ENCODE measurements at places on chromosomes 11 and 22.
A peak's percentile ranks its signal among the peaks of the same experiment; 100 is the strongest.

DNA sequence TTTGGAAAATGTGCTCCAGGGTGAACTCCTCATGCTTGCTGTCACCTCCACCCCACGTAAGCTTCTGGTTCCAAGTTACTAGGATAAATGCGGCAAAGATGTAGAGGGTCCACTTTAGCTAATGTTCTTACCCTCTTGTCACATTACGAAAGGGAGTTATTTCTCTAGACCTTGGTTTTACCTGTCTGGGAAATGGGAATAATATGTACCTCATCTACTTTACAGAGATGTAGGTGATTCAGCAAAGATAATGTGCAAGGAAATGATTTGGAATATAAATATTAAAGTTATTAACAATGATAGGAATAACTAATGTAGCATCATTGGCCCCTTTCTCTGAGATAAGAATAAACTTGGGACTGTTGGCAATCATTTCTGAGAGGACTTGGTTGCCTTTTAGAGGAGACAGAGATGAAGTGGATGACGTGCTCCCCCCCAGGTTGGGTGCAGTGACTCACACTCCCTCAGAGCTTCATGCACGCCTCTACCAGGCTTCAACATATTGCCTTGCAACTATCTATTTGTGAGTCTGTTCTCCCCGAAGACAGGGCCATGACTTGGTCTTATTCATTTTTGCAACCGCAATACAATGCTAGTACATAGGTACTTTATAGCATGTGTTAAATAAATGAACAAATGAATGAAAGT, 97.1 kb downstream of the ME3 start:
- DNase-seq = peak; percentile 45

DNA sequence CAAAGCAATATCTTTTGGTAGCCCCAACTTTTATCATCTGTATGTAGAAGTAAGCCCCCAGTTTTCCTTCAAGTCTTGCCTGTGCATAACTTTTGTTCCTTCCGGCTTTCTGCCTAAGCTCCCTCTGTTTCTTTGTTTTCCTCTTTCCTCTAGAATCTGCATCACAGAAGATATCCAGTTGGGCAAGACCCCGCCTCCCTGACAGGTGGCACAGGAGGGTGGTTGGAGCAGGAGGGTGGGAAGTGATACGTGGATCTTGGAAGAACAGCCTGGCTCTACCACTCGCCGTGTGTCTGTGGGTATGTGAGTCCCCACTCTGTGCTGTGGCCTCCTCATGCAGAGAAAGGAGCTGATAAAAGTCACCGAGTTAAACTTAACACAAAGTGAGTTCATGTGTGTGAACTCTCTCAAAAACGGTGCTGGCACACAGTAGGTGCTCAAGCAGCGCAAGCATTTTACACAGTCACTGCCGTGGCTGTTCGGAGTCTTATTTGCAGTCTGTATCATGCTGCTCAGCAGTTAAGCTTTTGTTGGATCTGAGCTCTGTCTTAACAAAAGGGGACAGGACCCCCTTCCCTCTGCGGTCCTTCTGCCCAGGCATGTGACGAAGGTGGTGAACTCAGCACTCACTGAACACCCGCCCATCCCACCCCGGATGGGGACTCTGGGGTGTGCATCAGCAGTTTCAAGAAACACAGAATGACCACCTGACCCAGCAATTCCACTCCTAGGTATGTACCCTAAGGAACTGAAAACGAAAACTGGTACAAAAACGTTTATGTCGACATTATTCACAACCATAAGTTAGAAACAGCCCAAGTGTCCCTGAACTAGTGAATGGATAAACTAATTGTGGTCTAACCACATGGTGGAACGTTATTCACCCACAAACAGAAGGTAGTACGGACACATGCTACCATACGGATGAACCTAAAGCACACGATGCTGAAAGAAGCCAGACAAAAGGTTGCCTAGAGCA, 249.1 kb downstream of the CTTN start:
- no peak for DNase-seq

GRCh38 chr11:86355256-86355655, 19.4 kb upstream of the CCDC81 start:
- DNase-seq = no peak

DNA sequence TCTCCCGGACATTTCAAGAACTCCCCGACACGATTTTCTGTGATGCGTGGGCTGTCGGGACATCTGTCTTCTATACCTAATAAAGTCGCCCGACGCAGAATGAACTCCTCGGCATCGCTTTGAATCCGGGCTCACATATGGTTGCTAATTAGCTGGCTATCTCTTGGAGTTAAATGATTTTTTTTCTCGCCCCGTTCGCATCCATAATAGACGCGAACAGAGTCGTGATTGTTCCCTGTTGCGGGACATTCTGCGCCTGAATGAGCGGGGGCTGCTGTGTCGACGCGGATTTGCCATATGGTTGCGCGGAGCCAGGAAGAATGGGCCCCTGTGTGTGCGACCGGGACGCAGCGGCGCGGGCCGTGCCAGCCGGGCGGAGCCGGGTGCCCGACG, 16.4 kb downstream of the CDKN1C start:
- DNase-seq = no peak

DNA sequence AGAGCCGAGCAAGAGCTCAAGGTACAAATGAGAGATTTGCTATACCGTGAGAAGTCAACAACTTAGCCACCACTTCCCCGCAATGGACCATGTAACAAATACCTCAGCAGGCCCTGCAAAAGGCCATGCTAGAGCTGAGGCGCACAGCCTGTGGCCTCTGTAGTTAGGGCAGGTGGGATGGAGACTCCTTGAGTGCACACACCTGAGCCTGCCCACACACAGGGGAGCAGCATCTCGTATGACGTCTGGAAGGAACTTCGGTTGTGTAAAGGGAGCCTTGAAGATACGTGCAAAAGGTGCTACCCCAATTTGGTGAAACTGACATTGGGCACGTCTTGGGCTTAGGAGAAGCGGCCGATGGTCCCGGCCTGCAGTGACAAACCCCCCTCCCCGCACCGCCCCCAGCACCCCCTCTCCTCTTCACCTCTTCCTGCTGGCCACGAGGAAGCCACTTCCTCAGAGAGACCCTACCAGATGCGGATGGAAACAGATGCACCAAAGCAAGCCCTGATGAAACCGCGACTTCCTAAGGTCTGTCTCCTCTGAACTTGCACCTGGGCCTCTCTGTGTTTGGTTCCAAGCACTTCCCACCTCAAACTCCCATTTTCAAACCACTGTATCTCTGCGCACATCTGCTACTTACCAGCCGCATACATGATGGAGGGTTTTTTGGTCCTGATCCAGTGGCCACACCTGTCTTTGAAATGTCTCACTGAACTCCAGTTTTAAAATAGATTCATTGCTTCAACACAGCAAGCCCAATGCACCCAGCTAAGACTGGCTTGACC, 10.6 kb downstream of the CDPF1 start:
- no peak for DNase-seq

GRCh38 chr11:27696115-27696514, 4.1 kb downstream of the BDNF start:
- peak; percentile 44 for DNase-seq

DNA sequence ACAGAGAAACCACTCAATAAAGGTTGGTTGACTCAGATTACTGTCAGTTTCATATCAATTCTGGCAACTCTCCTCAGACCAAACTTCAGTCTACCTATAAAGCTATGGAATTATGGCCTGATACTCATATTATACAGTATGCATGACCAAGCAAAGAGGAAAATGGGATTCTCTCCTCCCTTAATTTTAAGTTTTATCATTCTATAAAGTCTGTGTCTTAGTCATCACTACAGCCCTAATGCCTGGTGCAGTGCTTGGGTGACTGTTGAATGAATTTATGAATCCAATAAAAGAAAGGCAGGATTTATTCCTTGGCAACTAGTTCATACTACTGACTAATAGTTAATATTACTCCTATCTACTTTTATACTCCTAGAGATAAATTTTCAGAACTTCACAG, 37.6 kb upstream of the GRAMD1B start:
- DNase-seq = no peak

DNA sequence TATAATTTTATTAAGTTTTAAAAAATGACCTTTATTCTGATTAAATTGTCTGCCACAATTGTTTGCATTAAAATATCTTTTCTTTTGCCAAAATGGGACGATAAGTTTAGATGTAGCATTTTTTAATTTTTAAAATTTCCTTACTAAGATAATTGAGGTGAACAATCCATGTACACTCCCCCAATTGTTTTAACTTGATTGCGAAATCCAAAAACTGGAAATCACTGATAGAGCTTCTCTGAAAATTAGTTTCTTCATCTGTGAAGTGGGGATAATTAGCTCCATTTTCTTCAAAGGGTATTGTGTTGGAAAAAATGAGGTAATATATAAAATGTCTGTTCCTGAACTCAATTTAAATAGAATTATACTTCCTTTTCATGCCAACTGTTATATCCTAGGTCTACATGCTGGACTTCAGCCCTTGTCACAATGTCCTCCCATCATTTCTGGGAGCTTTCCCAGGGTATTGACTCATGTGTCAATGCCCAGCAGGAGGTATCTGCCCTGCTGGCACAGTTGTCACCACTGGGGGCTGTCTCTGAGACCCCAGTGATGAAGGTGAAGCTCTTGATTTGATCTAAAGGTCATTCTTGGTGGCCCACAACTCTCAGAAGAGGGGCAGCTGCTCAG, 28.7 kb upstream of the NAV2 start:
- DNase-seq = no peak

GRCh38 chr11:94873916-94874540, 99.3 kb downstream of the CWC15 start:
- no peak for DNase-seq

GRCh38 chr11:12088531-12088930, 21.9 kb upstream of the MICAL2 start:
- no peak for DNase-seq

- DNase-seq = no peak
Measured at GRCh38 chr11:70002433-70002832, 75.7 kb upstream of the ANO1 start.

- peak; percentile 24 for DNase-seq
Measured at GRCh38 chr11:2779981-2780849, 80.4 kb upstream of the KCNQ1OT1 start.

DNA sequence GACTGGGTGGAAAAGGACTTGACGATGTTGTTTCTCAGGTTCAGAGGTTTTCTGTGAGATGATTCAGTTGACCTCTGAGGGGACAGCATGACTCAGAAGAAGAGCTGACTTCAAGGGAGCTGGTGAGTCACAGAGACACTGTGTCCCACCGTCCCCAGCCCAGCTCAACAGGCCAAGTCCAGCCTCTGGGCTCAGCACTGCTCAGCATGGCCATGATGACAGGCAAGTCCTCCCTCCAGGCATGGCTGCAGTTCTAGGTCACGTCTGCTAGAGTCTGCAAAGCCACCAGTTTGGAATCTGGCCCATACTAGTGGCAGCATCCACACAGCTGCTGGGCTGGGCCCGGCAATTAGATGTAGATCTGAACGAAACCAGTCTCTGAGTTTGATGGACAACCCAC, 12.9 kb downstream of the TRIM29 start:
- DNase-seq = peak; percentile 8

DNA sequence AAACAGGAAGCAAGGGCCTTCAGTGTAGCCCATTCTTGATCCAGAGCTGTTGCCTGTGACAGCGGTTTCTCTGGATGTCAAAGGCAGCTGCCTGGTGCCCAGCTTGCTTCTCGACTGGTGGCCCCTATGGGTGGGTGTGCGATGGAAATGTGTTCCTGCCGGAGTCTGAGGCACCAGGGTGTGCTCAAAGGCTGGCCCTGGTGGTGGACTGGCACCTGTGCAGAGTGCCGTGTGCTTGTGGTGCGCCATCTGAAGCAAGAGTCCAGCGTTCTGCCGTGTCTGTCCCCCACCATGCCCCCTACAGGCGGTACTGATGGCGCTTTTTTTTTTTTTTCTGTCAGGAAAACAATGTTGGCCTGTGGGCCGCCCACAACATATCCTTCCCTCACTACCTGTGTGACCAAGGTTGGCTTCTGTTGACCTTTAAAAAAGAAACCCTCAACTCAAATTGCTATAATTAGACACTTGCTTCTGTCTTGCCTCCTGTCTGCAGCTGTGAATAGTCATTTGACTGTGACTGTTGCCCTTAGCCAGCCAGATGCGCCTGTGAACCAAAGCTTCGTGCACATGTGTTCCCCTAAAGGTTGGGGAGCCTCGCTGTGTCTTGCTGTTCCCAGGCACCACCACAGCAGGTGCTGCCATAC, 4.7 kb upstream of the RANBP1 start:
- DNase-seq = peak; percentile 13

DNA sequence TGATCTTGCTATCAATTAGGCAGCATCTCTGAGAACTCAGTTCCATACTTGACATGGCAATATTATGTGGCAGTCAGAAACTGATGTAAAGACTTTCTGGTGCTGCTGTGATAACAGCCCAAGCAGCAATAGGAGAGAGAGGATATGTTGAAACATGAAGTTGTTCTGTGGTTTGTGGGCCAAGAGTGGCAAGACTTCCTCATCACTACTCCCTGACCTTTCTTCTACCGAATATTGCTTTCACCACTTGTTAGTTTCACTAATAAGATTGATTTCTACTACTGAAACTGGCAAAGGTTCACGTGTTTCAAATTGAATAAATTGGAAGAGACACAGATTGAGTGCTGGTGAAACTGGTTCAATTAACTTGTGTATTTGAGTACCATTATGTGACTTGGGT, 852.6 kb upstream of the RAG2 start:
- peak; percentile 63 for DNase-seq

GRCh38 chr11:9784602-9785315, 120.9 kb downstream of the SWAP70 start:
- DNase-seq = peak; percentile 63

GRCh38 chr11:86234831-86235461, 9.6 kb upstream of the EED start:
- DNase-seq = no peak

GRCh38 chr11:77154381-77155081, 26.5 kb downstream of the MYO7A start:
- no peak for DNase-seq

- DNase-seq = no peak
Measured at GRCh38 chr22:23692598-23693291, 1.9 kb downstream of the RGL4 start.

- DNase-seq = no peak
Measured at GRCh38 chr11:46038529-46038928, 82.7 kb downstream of the PHF21A start.

- DNase-seq = peak; percentile 84
Measured at GRCh38 chr11:34358728-34359547, 1.1 kb upstream of the ABTB2 start.

GRCh38 chr11:95306123-95306522, 75.1 kb upstream of the SESN3 start:
- DNase-seq = no peak

GRCh38 chr11:109040303-109040702, 375.4 kb downstream of the DDX10 start:
- DNase-seq = no peak

DNA sequence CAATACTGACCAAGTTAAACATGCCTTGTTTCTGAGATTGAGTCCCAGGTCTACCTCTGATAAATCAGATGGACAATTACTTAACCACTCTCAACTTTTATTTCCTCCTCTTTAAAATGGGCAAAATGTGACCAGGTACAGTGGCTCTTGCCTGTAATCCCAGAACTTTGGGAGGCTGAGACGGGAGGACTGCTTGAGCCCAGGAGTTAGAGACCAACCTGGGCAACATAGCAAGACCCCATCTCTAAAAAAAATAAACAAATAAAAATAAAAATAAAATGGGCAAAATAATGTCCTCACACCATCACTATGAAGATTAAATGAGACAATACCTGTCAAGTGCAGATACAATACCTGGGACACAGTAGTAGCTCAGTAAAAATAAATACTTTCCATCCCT, 33.0 kb downstream of the FZD4 start:
- DNase-seq = no peak

All from amniotic epithelial cell (primary cell).